IMR-90 (cell line): ENCODE measurements at places on chromosomes 5 and 9. TPM values are rescaled to one million over a fixed set of nuclear protein-coding genes. Genes with fewer than 3 reads are reported as not detected.

The SPINK1 gene
- not detected in 2 replicates for total RNA-seq

The FBXL7 gene
- total RNA-seq, result 4.1 and 4.4 TPM in 2 replicates

The MROH2B gene
- not detected in 2 replicates for total RNA-seq

The IL11RA gene
- total RNA-seq, result 6.9 and 8.2 TPM in 2 replicates

The ZFR gene
- total RNA-seq, result 81.4 and 88.0 TPM in 2 replicates

The RAD1 gene
- 20.8 and 21.5 TPM in 2 replicates for total RNA-seq

The SLC24A2 gene
- not detected in 2 replicates for total RNA-seq

The INPP5E gene
- 1.6 and 1.9 TPM in 2 replicates for total RNA-seq

The COL27A1 gene
- total RNA-seq, result 2.2 and 3.2 TPM in 2 replicates

The TAF11L5 gene
- not detected in 2 replicates for total RNA-seq

The SH3TC2 gene
- 7.8 and 7.9 TPM in 2 replicates for total RNA-seq

The PCDHGB3 gene
- 5.9 and 6.7 TPM in 2 replicates for total RNA-seq

The SPATA6L gene
- 0.18 and 0.28 TPM in 2 replicates for total RNA-seq

The SLC6A3 gene
- not detected in 2 replicates for total RNA-seq

The SLC25A2 gene
- 0.28 TPM in 1 of 2 replicates, not detected in the other for total RNA-seq

The CATSPER3 gene
- under 0.01 TPM in 1 of 2 replicates, not detected in the other for total RNA-seq

The KIF24 gene
- total RNA-seq, result 2.5 and 3.0 TPM in 2 replicates

The OBP2B gene
- total RNA-seq, result not detected in 2 replicates

The EQTN gene
- not detected in 2 replicates for total RNA-seq

The ROPN1L gene
- total RNA-seq, result 0.28 and 0.36 TPM in 2 replicates

The ARSI gene
- total RNA-seq, result 15.0 and 15.2 TPM in 2 replicates

The FOXD1 gene
- 3.2 and 6.4 TPM in 2 replicates for total RNA-seq

The PCA3 gene
- total RNA-seq, result not detected in 2 replicates

The TRIM36 gene
- under 0.01 and 0.18 TPM in 2 replicates for total RNA-seq

The ELL2 gene
- total RNA-seq, result 92.5 and 137 TPM in 2 replicates

The MRPL22 gene
- 13.3 and 21.7 TPM in 2 replicates for total RNA-seq

The TBC1D2 gene
- 35.6 and 36.9 TPM in 2 replicates for total RNA-seq

The CCNI2 gene
- not detected in 2 replicates for total RNA-seq

The PLPP7 gene
- 0.54 and 0.56 TPM in 2 replicates for total RNA-seq

The PCDHGB6 gene
- total RNA-seq, result 2.2 and 2.8 TPM in 2 replicates

The PCDHGA7 gene
- 3.3 and 3.4 TPM in 2 replicates for total RNA-seq

The HIGD2A gene
- 33.3 and 35.0 TPM in 2 replicates for total RNA-seq

The IFNA21 gene
- total RNA-seq, result not detected in 2 replicates

The C9orf50 gene
- total RNA-seq, result not detected in 2 replicates

The MED22 gene
- total RNA-seq, result 6.9 and 7.9 TPM in 2 replicates

The TXNDC15 gene
- 101 and 125 TPM in 2 replicates for total RNA-seq

The OCLN gene
- 0.72 and 0.83 TPM in 2 replicates for total RNA-seq

The TAF11L10 gene
- total RNA-seq, result not detected in 2 replicates

The PCDHA10 gene
- under 0.01 TPM in 2 replicates for total RNA-seq

The AIF1L gene
- 0.18 and 0.28 TPM in 2 replicates for total RNA-seq

The TRPM3 gene
- total RNA-seq, result not detected in 2 replicates

The SLC34A1 gene
- total RNA-seq, result not detected in 2 replicates

The EPB41L4A gene
- total RNA-seq, result under 0.01 TPM in 2 replicates

The C9orf43 gene
- 0.28 and 0.36 TPM in 2 replicates for total RNA-seq

The CAVIN4 gene
- total RNA-seq, result 2.2 and 4.2 TPM in 2 replicates

The RXRA gene
- 7.5 and 8.1 TPM in 2 replicates for total RNA-seq

The ARHGEF39 gene
- total RNA-seq, result 0.56 and 2.5 TPM in 2 replicates
